ENCODE measurements at places on chromosomes 16 and 17.

DNA sequence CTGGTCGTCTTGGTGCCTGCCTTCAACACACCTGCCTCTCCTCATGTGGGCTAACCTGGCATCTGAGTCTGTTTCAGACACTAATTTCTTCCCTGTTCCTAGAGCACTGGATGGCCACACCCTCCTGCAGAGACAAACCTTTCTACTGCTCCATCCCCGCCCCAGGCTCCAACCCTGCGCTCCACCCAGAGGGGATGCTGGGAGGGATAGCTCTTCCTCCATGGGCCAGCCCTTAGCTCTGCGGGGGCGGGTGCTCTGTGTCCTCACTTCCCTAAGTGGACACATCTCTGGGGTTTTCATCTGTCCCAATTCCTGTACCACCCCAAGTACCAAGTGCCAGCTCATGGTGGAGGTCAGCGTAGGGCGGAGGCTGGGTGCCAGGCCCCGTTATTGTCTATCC, 11.0 kb upstream of the CRISPLD2 start:
- H3K4me1 ChIP-seq = no peaks in the 10 kb centered on the region
- H3K27ac ChIP-seq = no peak overlapping the region
- no peaks in the 10 kb centered on the region for H3K27me3 ChIP-seq
- DNase-seq = no peak
- H3K36me3 ChIP-seq = no peaks in the 10 kb centered on the region

GRCh38 chr16:57617604-57618111, 10.8 kb upstream of the ADGRG1 start:
- peak; percentile 13 for DNase-seq
- no peaks in the 10 kb centered on the region for H3K36me3 ChIP-seq
- no peaks in the 10 kb centered on the region for H3K4me1 ChIP-seq
- no peak overlapping the region for H3K27ac ChIP-seq

- no peak overlapping the region for H3K27ac ChIP-seq
- H3K4me1 ChIP-seq = no peaks in the 10 kb centered on the region
- peak; percentile 93 for DNase-seq
- no peak overlapping the region for H3K4me3 ChIP-seq
Observed at GRCh38 chr17:40331743-40332641, 23.0 kb downstream of the RARA start.

DNA sequence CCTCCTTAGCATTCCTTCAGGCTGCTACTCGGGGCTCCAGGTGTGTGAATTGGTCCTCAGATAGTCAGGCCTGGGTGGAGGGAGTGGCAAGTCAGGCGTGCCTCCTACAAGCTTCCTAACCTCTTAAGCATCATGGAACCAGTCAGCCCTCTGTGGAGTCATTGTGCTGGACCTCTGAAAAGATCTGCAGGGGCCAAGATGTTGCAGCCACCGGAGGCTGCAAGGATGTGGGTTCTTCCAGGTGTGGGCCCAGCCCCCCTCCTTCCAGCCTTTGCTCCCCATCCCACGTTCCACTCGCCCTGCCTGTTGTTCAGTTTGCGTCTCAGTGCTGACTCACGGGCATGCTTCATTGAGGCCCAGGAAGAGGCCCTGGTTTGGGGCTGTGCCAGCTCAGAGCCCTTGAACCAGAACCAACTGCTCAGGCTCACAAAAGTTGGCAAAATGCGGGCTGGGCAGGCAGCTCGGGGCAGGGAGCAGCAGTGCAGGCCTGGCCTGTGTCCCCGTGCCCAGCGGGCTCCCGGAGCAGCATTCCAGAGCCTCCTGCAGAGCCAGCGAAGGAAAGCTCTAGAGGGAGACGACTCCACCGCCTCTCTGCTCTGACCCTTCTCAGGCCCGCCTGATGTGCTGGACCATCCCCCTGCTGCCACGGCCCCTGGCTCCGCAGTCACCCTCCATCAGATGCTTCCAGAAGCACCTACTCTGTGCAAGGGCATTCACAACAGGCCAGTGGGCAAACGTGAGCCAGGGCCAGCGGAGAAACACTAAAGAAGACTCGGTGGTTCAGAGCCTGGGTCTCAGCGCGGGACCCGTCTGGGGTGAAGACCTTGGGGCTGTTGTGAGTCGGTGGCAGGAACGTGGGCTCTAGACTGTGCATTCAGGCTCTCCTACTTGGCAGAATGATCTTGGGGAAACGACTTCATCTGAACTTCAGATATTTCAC, 7.5 kb downstream of the LDHD start:
- no peak overlapping the region for H3K4me3 ChIP-seq

- H3K4me1 ChIP-seq = no peaks in the 10 kb centered on the region
- H3K36me3 ChIP-seq = no peaks in the 10 kb centered on the region
- no peaks in the 10 kb centered on the region for H3K27me3 ChIP-seq
- no peak for DNase-seq
- H3K4me3 ChIP-seq = no peak overlapping the region
Observed at GRCh38 chr17:15488557-15488956, 21.1 kb upstream of the CDRT4 start.

DNA sequence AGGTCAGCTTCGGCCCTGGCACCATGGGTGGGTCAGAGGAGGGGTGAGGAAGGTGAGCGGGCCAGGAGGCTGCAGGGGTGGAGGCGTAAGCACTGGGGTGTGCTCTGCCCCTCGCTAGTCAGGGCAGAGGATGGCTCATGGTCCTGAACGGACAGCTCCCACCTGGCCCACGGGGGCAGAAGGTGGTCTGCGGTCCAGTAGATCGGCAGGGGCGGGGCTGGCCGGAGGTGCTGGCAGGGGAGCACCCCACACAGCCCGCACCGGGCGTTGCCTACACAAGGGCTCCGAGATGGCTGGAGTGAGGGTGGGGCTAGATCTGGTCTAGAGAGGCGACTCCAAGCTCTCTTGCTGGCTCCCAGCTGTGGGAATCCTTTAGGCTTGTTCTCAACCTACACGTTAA, 8.2 kb downstream of the NPTX1 start:
- H3K27me3 ChIP-seq = no peaks in the 10 kb centered on the region
- H3K4me3 ChIP-seq = no peak overlapping the region
- no peaks in the 10 kb centered on the region for H3K4me1 ChIP-seq
- DNase-seq = no peak

All from aorta (tissue), 5 donors.